ENCODE measurements at places on chromosomes 5 and 9. TPM values are rescaled to one million over a fixed set of nuclear protein-coding genes. Genes with fewer than 3 reads are reported as not detected.
A peak's percentile ranks its signal among the peaks of the same experiment; 100 is the strongest.

DNA sequence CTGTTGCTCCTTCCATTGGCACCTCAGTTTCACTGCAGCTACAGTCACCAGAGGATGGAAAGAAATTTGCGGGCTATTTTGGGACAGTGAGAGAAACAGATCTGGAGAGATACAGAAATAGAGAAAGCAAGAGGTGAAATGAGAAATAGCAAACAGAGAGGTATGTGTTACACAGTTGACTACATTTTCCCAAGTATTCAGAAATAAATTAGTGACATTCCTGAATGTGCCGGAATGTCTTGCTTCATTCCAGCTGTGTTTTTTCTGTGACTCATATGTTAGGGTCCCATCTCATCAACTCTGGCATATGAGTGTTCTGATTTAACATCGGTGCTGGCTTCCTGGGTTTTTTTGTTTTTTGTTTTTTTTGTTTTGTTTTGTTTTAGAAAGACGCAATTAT lies 63.8 kb upstream of the ZNF462 start:
- H3K4me3 ChIP-seq = no peak overlapping the region
- DNase-seq = peak; percentile 17
- no peaks in the 10 kb centered on the region for H3K27me3 ChIP-seq

- H3K36me3 ChIP-seq = no peaks in the 10 kb centered on the region
- H3K4me1 ChIP-seq = peaks cover 8% of the 10 kb centered on the region
- peaks cover 30% of the 10 kb centered on the region for H3K27me3 ChIP-seq
- H3K27ac ChIP-seq = no peak overlapping the region
- no peak for DNase-seq
Observed at GRCh38 chr5:177355868-177356168, 1.9 kb upstream of the RGS14 start.

- DNase-seq = no peak
- H3K27ac ChIP-seq = no peak overlapping the region
- H3K4me1 ChIP-seq = peaks cover 7% of the 10 kb centered on the region
- H3K27me3 ChIP-seq = no peaks in the 10 kb centered on the region
- peaks cover 10% of the 10 kb centered on the region for H3K36me3 ChIP-seq
Observed at GRCh38 chr5:34806532-34806931, 32.4 kb upstream of the TTC23L start.

GRCh38 chr5:131595088-131596033 lies 39.7 kb downstream of the RAPGEF6 start:
- peaks cover 7% of the 10 kb centered on the region for H3K36me3 ChIP-seq
- no peak for DNase-seq
- no peak overlapping the region for H3K27ac ChIP-seq
- no peaks in the 10 kb centered on the region for H3K4me1 ChIP-seq
- no peaks in the 10 kb centered on the region for H3K27me3 ChIP-seq

GRCh38 chr5:17276445-17276844 lies 59.0 kb downstream of the BASP1 start:
- no peak overlapping the region for H3K27ac ChIP-seq
- H3K4me3 ChIP-seq = no peak overlapping the region
- no peaks in the 10 kb centered on the region for H3K36me3 ChIP-seq
- no peak for DNase-seq
- no peaks in the 10 kb centered on the region for H3K27me3 ChIP-seq

DNA sequence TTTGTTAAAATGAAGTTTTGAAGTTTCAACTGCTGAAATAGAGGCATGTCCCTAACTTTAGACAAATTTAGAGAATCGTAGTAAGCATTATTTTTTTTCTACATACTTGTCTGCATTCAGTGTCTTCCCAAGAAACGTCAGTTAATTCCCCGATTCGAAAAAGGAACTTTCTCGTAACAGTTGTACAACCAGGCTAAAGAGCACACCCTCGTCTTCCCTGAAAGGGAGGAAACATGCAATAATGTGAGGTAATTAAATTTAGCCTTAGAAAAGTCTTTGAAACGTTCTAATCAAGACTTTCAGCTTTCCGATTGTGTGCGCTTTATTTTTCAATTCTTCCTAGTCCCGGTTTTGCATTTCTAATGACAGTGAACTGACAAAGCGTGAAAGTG lies 374 bp upstream of the SLC1A3 start:
- no peak overlapping the region for H3K27ac ChIP-seq
- no peaks in the 10 kb centered on the region for H3K27me3 ChIP-seq
- H3K36me3 ChIP-seq = no peaks in the 10 kb centered on the region
- DNase-seq = no peak
- H3K4me1 ChIP-seq = no peaks in the 10 kb centered on the region
- peak overlapping the region; percentile 58 for H3K4me3 ChIP-seq

- no peaks in the 10 kb centered on the region for H3K4me1 ChIP-seq
- H3K36me3 ChIP-seq = peaks cover 2% of the 10 kb centered on the region
- no peak overlapping the region for H3K27ac ChIP-seq
Observed at GRCh38 chr5:40121236-40121635, 558.5 kb upstream of the PTGER4 start.

GRCh38 chr5:147286296-147286695 lies 51.5 kb downstream of the STK32A start:
- H3K36me3 ChIP-seq = no peaks in the 10 kb centered on the region
- no peak for DNase-seq
- no peaks in the 10 kb centered on the region for H3K27me3 ChIP-seq
- no peak overlapping the region for H3K27ac ChIP-seq

GRCh38 chr5:169974121-169974770 lies 6.0 kb downstream of the INSYN2B start:
- H3K4me3 ChIP-seq = no peak overlapping the region
- no peak for DNase-seq
- H3K36me3 ChIP-seq = no peaks in the 10 kb centered on the region
- H3K27ac ChIP-seq = no peak overlapping the region

GRCh38 chr5:117561531-117561930 lies 986.9 kb upstream of the SEMA6A start:
- no peak for DNase-seq
- no peaks in the 10 kb centered on the region for H3K27me3 ChIP-seq
- H3K27ac ChIP-seq = no peak overlapping the region
- H3K36me3 ChIP-seq = no peaks in the 10 kb centered on the region
- H3K4me1 ChIP-seq = no peaks in the 10 kb centered on the region

DNA sequence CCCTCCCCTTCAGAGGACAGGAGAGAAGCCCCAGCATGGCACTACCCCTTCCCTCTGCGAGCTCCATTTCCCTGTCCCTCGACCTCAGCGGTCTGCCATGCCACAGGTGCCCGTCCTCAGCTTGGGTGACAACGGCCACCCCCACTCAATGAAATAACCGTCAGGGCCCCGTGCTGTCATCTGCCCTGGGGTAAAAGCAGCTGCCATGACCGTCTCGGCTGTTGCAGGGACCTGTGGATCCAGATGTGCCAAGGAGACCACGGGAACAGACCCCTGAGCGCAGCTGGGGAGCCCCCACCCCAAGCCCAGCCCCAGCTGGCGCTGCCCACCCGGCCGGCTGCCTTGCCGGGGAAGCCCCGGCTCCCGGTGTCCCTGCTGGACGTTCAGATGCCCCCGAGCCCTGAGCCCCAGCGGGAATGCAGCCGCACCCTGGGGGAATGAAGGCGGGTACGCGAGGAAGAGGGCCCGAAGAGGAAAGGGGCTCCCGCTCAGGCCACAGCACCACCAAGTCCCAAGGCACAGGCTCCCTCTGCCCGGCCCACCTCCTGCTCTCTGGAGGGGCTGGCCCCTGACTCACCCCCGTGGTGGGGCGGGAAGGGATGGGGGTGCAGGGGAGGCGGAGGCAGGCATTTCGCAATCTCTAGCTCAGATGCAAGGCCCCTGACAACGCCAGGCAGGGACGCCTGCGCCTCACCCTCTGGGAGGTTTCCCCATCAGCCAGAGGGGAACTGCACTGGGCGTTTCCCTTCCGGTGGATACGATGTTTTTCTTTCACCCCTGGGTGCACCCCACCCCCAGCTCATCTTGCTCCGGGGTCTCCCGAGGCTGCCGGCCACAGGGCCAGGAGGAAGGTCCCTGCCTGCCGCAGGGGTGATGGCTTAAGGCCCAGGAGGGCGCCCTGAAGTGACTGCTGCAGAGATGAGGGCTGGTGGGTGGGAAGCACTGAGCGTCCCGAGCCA lies 49.2 kb downstream of the NACC2 start:
- no peak overlapping the region for H3K27ac ChIP-seq
- H3K4me3 ChIP-seq = no peak overlapping the region
- H3K4me1 ChIP-seq = no peaks in the 10 kb centered on the region
- no peaks in the 10 kb centered on the region for H3K27me3 ChIP-seq
- H3K36me3 ChIP-seq = no peaks in the 10 kb centered on the region
- no peak for DNase-seq

DNA sequence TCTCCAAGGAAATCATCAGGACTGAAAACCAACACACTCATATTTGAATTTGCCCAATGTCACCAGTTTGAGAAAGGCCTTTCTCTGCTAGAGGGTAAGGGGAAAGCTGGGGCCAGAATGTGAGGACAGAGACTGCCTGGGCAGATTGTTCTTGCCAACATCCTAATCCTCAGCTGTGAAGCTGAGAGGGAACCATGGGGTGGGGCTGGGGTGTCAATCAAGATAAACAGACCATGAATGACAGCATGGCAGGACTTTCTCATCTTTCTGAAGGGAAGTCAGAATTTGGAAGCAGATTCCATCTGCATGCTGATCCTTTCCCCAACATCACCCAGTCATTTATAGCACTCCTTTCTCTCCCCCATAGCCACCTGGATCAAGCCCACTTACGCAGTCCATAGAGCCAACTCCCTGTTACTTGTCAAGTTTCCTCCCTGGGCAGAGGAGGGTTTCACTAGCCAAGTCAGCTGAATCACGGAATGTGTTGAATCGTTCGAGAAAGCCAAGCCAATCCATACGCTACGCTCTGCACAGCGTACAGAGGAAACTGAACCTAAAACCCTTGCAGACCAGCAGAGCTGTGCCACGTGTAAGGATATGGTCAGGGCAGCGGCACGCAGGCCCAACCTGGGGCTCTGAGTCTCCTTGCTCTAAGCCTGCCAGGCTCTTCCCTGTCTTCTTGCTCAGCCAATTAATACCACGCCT lies 14.9 kb downstream of the GLDC start:
- H3K27ac ChIP-seq = no peak overlapping the region
- no peaks in the 10 kb centered on the region for H3K4me1 ChIP-seq

GRCh38 chr5:172816925-172817562 lies 17.0 kb upstream of the ERGIC1 start:
- no peak overlapping the region for H3K27ac ChIP-seq
- no peak for DNase-seq
- peaks cover 13% of the 10 kb centered on the region for H3K4me1 ChIP-seq
- no peaks in the 10 kb centered on the region for H3K27me3 ChIP-seq

- DNase-seq = no peak
- H3K27ac ChIP-seq = no peak overlapping the region
- peaks cover 8% of the 10 kb centered on the region for H3K4me1 ChIP-seq
- no peaks in the 10 kb centered on the region for H3K27me3 ChIP-seq
- no peaks in the 10 kb centered on the region for H3K36me3 ChIP-seq
Observed at GRCh38 chr9:70595211-70595610, 180.8 kb upstream of the KLF9 start.

DNA sequence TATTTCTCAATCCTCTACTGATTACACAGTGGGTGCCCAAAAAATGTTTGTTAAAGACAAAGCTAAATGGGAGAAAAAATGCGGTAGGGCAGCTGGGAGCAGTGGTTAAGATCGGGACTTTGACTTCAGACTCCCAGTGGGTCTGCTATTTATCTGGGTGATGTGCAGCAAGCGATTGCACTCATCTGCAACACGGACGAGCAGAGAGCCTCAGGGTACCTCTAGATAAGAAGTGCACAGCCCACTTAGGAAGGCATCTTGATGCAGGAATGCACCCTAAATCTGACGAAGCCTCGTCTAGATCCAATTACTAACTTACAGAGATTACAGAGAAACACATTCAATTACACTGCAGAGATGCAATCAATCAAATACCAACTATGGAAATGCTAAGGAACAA lies 4.0 kb downstream of the MAPK9 start:
- no peaks in the 10 kb centered on the region for H3K4me1 ChIP-seq
- DNase-seq = no peak
- no peaks in the 10 kb centered on the region for H3K27me3 ChIP-seq
- H3K36me3 ChIP-seq = peaks cover 33% of the 10 kb centered on the region
- no peak overlapping the region for H3K4me3 ChIP-seq
- H3K27ac ChIP-seq = no peak overlapping the region

- no peak overlapping the region for H3K27ac ChIP-seq
- H3K27me3 ChIP-seq = no peaks in the 10 kb centered on the region
- H3K4me1 ChIP-seq = no peaks in the 10 kb centered on the region
- H3K4me3 ChIP-seq = no peak overlapping the region
- no peak for DNase-seq
Observed at GRCh38 chr5:167701051-167701450, 590.4 kb upstream of the WWC1 start.

DNA sequence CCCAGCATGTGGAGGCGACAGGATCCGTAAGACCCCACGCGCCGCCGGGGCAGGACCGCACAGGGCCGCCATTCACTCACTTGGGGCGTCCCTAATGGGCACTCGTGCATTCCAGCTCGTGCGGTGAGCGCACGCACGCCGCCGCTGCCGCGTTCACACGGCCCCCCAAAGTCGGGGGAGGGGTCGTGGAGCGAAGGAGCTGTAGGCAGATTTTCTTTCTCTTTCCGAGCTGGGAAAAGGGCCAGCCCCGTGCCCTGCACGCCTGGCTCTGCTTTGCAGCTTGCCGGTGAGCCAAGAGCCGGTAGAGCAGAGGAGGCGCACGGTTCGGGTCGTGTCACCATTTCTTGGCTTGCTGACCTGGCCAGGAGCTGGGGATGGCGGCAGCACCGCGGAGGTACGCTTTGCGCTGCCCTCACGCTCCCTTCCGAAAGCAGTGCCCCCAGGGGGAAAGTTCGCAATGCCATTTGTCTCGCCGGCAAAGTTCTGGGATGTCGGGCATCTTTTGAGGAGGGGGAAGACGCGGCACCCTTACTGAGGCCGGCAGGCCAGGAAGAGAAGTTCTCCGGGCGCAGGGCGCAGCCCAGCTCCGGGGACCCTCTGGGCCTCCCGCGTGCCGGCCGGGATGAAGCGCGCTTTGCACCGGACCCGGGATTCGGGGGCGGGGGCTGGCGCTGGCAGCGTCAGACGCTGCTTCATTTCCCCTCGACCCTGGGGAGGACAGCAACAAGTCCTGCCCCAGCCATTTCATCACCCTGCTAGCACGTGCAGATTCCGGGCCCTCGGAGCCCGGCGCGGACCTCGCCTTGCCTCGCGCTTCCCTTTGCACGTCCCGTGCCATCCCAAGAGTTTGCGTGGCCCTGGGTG lies 898 bp downstream of the STC2 start:
- no peaks in the 10 kb centered on the region for H3K27me3 ChIP-seq
- DNase-seq = peak; percentile 44
- peak overlapping the region; percentile 86 for H3K4me3 ChIP-seq
- H3K27ac ChIP-seq = peak overlapping the region; percentile 78

GRCh38 chr5:96292582-96293247 lies 140.3 kb downstream of the PCSK1 start:
- no peaks in the 10 kb centered on the region for H3K4me1 ChIP-seq
- no peaks in the 10 kb centered on the region for H3K36me3 ChIP-seq
- H3K27me3 ChIP-seq = 0 out of 2 replicates have a peak, but pooled peaks cover under 1% of the 10 kb centered on the region
- no peak overlapping the region for H3K27ac ChIP-seq
- DNase-seq = no peak
- H3K4me3 ChIP-seq = no peak overlapping the region

The LCN12 gene
- total RNA-seq = not detected

The TMEM252 gene
- total RNA-seq = 1.5 TPM

The ACTL7B gene
- not detected for total RNA-seq

The EDIL3 gene
- total RNA-seq = 27.8 TPM

The RAB14 gene
- total RNA-seq = 42.9 TPM
